Activated CD4-positive, alpha-beta T cell treated with anti-CD3 and anti-CD28 coated beads, Interleukin-2, amount 50 U/mL, for 48 hours (primary cell): ENCODE measurements at places on chromosomes 3 and 15.

DNA sequence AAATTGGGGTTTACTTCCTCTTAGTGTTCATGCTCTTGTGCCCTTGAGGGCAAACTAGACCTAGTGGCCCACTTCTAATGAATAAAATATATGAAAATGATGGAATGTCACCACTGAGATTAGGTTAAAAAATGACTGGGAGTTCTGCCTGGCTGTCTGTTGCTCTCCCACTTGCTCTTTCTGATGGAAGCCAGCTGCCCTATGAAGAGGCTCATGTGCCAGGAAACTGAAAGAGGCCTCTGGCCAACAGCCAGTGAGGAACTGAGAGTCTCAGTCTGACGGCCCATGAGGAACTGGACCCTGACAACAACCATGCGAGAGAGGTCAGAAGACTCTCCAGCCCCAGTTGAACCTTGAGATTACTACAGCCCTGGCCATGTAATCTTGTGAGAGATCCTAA is 107.1 kb upstream of the FHIT start:
- no peak for DNase-seq

DNA sequence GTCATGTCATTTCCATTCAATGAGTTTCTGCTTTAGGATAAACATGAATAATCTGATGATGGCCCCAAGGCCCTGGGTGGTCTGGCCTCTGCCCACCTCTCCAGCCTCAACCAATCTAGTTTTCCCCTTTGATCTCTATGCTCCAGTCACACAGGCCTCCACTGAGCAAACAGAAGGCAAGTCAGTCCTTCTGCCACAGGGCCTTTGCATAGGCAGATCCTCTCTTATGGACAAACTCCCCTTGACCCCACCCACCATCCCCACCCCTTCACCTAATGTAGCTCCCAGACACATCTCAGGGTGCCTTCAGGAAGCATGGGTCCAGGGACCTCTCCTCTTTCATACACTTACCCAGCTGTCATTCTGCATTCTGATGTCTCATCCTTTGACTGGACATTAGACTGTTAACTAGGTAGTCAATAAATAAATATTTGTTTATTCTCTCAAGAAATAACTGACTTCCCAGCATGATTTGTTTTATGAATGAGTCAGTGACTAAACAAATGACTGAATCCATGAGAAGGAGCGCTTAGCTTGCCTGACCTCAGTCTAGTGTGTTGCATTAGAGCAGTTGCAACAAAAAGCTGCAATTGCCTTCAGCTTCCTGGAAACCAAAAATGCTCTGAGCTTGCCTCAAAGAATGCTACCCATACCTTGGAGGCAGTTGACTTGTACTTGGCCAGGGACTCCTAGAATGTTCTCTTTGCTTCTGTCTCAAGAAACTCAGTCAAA is 386.6 kb upstream of the WNT5A start:
- DNase-seq = no peak

GRCh38 chr15:64197425-64197824 is 34.6 kb upstream of the PPIB start:
- DNase-seq = no peak

DNA sequence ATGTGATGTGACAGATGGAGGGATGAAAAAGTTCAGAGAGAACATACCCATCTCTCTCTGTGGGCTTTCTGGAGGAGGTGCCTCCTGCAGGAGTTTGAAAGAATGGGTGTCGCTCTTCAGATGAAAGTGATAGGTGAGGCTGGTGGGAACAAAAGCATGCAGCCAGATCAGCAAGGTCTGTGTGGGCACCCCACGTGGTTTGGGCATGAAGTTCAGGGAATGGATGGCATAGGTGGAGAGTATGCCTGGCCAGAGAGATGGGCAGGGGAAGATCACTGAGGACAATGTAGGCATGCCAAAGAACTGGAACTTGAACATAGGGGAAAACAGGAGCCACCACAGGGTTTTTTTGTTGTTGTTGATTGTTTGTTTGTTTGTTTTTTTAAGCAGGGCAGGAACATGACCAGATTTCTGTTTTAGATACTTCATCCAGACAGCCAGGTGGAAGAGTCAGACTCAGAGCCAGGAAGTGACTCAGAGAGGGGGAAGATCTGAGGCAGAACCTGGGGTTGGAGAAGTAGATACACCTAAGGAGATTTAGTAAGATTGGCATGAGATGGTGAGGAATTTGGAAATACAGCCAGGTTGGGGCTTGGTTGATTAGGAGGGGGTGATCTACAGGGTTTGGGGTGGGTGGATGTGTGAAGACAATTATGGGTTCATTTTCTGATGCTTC is 64.8 kb upstream of the CLSTN2 start:
- DNase-seq = no peak

GRCh38 chr15:79007066-79007465 is 62.2 kb upstream of the CTSH start:
- peak; percentile 43 for DNase-seq

GRCh38 chr15:87154761-87155160 is 1075.1 kb downstream of the AGBL1 start:
- no peak for DNase-seq

DNA sequence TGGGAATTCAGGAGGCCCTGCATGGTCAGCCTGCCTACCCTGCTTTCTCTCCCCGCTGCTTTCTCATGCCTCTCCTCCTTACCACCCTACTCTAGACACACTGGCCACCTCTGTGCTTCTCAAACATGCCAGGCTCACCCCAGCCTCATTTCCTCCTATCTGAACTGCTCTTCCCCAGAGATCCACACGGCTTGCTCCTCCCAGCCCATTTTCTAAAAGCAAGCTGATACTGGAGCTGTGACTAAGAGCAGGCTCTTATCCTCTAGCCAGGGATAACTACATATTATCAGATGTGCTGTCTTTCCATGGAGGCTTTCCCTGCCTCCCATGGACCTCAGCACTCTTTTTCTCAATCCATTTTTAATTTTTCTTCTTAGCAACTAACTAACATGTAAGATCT is 85.9 kb downstream of the BOC start:
- DNase-seq = no peak

- DNase-seq = no peak
Observed at GRCh38 chr3:12462159-12462947, 21.9 kb upstream of the TSEN2 start.

DNA sequence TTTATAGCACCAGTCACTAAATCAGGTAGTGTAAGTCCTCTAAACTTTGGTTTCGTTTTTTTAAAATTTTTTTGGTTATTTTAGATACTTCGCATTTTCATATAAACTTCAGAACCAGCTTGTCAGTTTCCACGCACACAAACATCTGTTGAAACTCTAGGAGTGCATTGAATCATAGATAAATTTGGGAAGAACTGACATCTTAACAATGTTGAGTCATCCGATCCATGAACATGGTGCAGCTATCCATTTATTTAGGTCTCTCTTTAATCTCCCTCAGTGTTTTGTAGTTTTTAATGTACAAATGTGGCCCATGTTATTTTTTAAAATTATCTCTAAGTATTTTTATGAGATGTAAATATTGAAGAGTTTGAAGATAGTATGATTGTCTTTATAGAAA is 17.7 kb downstream of the TICRR start:
- DNase-seq = no peak

DNA sequence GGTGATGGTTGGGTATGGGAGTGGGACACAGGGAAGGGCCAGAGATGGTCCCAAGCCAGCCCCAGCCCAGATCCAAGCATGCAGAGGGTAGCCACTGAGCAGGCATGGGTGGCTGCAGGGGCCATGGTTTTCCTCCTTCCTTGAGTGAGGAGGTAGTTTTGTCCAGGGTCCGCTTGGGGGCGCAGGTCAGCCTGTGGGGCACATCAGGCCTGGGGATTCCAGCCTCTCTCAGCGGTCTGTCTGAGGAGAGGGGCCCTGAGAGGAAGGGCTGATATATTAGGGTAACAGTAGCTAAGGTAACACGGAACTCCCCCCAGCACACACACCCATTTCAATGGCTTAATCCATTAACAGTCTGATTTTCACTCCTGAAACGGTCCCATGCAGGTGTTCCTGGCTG is 22.7 kb upstream of the LCTL start:
- DNase-seq = no peak

GRCh38 chr3:135349254-135349948 is 554.3 kb downstream of the EPHB1 start:
- DNase-seq = no peak

GRCh38 chr15:99257107-99257750 is 5.9 kb downstream of the LRRC28 start:
- no peak for DNase-seq

DNA sequence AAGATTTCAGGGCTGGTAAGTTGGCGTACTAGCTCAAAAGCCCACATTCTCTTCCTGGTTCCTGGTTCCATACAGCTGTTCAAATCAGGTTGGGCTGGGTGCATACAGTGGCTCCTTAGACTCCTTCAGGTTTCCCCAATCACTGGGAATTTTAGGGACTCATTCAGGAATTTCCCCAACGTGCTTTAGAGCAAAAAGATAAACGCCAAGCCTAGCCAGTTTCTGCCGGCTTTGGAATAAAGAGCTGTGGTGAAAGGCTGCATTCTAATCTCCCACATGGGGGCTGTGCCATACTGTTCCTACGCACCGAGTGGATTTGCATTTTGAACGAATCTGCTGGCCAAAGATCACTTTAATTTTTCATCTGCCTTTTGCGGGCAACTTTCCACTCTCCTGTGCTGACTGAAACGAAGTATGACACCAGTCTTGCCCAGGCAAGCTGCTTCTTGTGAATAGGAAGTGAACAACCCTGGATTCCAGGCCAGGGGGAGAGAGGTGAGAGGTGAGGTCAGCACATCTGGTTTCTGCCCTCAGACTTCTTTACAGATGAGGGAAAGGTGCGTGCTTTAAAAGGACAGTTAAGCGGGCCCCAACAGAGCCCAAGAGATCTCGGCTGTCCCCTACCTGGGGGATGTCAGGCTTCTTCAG is 184.2 kb upstream of the PDZRN3 start:
- no peak for DNase-seq

DNA sequence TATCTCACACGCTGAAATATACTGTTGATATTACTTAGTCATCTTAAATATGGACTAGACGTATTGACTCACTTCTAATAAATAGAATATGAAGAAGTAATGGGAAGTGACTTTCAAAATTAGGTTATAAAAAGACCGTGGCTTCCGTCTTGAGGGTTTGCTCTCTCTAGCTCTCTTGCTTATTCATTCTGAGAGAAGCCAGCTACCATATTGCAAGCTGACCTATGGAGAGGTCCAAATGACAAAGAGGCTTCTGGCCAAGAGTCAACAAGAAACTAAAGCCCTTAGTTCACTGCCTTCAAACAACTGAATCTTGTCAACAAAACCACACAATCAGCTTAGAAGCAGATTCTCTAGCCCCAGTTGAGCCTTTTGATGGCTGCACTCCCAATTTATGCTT is 46.1 kb downstream of the SLC9C1 start:
- DNase-seq = no peak

GRCh38 chr15:63809452-63809851 is 24.3 kb downstream of the HERC1 start:
- no peak for DNase-seq

GRCh38 chr3:107272471-107272870 is 104.8 kb upstream of the CCDC54 start:
- no peak for DNase-seq

DNA sequence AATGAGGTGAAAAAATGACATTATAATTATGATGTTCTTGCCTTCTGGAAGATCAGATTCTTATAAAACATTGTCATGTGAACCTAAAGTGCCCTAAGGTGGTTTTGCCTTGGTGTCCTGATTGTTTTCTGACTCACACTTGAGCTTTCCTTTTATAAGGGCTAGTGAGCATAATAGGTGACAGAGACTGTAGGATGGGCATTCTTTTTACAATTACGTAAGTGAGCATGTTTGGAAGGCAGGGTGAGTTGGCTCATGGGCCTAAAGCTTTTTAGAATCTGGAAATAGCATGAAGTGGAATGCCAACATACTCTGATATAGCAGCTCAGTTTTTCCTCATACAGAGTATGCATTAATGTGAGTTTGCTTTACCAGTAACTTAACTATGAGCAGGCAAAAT is 41.2 kb downstream of the CRYBG3 start:
- no peak for DNase-seq

GRCh38 chr3:106029954-106030626 is 161.3 kb upstream of the CBLB start:
- DNase-seq = no peak

- no peak for DNase-seq
Observed at GRCh38 chr3:147412917-147413685, 3.9 kb downstream of the ZIC1 start.

DNA sequence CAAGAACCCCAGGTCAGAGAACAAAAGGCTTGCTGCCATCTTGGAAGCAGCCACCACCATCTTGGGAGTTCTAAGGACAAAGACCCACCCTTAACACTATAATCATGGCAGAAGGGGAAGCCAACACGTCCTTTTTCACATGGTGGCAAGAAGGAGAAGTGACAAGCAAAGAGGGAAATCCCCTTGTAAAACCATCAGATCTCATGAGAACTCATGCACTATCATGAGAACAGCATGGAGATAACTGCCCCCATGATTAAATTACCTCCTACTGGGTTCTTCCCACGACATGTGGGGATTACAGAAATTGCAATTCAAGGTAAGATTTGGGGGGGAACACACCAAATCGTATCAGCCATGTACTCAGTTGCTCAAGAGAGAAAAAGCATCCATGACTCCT is 21.1 kb upstream of the GBE1 start:
- no peak for DNase-seq

DNA sequence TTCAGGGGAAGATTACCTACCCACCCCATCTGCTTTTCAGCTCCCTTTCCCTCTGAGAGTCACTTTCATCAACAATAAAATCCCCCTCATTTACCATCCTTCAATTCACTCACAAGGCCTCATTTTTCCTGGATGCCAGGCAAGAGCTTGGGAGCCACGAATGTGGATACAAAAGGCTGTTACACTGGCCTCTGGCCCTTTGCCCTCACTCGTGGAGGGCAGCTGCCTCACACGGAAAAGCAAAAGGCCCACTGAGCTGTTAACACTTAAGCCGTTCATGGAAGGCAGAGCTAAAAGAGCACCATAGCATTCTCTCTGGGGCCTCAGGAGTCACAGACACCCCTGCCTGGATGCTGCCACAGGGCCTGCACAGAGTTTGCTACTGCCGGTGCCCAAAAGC is 102.4 kb upstream of the TUSC7 start:
- no peak for DNase-seq

DNA sequence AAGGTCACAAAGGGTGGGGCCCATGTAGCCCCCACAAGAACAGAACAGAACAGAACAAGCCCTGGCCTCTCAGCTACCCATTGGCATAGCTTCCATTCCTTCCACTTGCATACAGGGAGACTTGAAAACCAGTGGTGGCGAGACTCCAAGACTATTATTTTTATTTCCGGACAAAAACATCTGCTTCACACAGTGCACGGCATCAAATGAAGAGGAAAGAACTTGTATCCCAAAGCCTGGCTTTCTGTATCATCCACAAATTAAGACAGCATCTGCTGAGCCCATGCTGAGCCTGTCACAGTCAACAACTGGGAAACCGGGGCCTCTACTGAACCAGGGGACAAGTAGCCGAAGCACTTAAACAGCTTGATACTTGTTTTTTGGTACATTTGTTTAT is 56.0 kb downstream of the CLEC3B start:
- DNase-seq = no peak
